Natural killer cell (primary cell): ENCODE measurements at places on chromosomes 6 and 20. TPM values are rescaled to one million over a fixed set of nuclear protein-coding genes. Genes with fewer than 3 reads are reported as not detected.

The LST1 gene
- 25.4 TPM for total RNA-seq

The SOX18 gene
- not detected for total RNA-seq

The SLC22A2 gene
- total RNA-seq: not detected

The OPRL1 gene
- 2.2 TPM for total RNA-seq

The DSP gene
- 0.26 TPM for total RNA-seq

The CLPSL2 gene
- not detected for total RNA-seq

The CD109 gene
- 0.88 TPM for total RNA-seq

The ILRUN gene
- 101 TPM for total RNA-seq
